ENCODE measurements at places on chromosomes 2 and 18.

GRCh38 chr2:19943189-19943588 is 41.4 kb upstream of the TTC32 start:
- no peak for DNase-seq

DNA sequence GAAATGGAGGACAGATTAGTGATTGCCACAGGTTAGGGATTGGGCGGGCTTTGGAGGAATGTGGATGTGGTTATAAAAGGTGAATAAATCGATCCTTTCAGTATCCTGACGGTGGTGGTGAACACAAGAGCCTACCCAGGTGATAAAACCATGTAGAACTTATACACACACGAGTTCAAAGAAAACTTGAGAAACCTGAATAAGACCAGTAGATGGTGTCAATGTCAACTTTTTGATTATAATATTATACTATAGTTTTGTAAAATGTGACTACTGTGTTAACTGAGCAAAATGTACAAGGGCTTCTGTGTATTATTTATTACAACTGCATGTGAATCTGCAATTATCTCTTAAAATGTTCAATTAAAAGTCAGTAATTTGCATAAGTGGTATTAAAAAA is 136.3 kb downstream of the ERBB4 start:
- DNase-seq: no peak

DNA sequence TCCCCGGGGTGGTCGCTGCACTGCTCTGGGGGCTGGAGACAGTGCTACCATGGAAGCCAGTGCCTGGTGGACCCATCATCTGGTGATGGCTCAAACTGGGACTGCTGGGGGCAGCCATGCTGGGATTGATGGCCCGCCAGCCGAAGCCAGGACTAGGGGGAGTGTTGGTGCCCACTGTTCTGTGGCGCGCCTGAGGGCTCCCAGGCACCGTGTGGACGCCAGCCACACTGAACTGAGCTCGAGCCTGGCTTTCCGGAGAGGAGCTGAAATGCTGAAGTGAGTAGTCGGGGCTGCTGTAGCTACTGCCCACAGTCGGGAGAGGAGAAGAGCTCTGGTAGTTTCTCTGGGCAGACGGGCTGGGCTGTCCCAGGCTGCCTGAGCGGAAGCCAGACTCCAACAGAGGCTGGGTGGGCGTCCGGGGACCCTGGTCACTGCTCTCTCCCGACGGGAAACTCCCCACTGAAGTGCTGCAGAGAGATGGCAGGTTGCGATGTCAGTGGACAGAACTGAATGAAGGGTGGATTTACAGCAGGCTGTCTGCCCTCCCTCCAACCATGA is 184.4 kb downstream of the TNS1 start:
- no peak for DNase-seq

DNA sequence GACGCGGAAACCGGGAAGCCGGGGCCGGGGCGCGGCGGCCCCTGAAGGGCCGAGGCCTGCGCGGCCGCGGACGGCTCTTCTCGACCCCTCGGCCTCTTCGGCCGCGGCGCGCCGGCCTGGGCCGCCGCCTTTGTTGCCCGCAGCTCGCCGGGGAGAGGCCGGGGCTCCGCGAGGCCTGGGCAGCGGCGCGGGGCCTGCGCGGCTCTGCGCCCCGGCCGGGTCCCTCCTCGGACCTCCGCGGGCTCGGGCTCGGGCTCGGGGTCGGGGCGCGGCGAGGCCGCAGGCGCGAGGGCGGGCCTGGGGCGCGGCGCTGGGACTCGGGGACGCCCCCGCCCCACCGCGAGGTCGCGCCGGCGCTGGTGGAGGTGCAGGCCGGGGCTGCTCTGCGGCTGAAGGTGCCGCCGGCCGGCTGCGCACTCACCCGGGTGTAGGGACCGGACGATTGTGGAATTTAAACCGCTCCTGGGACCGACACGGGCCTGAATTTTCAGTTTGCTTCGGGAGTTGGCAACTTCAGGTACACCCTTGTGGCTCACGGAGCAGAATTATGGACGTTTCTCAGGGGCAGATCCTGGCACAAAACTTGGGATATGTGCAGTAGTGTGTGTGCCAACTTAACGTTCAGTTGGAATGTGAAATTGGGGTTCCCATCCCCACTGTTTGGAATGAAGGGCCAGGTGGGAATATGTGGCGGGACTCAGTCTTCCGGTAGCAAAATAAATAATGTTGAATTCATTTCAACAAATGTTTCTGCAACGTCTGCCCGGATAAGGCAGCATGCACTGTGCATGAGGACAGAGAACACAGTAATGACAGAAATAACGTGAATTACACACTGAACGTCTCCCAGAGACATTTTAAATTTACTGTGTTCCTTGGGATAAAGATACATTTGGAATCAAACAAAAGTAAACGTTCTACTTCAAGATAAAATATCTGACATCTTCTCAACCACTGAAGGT is 787 bp downstream of the SOCS6 start:
- DNase-seq: peak; percentile 77

GRCh38 chr18:11316546-11316945 is 167.2 kb upstream of the PIEZO2 start:
- DNase-seq: no peak

GRCh38 chr2:237863689-237864443 is 4.4 kb downstream of the RAMP1 start:
- no peak for DNase-seq

DNA sequence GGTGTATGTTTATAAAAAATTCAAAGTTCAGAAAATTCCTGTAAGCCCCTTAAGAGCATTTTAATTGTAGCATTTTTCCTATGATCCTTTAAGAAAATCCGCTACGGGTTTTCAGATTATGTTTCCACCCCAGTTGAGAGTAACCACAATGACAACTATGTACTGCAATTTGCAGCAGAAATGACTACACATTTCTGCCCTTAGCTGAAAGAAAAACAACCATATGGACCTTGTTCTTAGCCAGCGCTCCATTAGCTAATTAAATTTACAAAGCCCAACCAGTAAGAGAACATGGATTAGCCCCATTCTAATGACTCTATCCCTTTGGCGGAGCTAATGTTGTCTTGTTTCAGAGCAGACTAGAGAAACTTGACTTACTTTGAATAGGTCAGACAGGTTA is 247.6 kb downstream of the SLC8A1 start:
- DNase-seq: no peak

- no peak for DNase-seq
Observed at GRCh38 chr2:169110916-169111315, 41.6 kb downstream of the DHRS9 start.

GRCh38 chr2:218980735-218981389 is 4.1 kb downstream of the FEV start:
- DNase-seq: no peak

DNA sequence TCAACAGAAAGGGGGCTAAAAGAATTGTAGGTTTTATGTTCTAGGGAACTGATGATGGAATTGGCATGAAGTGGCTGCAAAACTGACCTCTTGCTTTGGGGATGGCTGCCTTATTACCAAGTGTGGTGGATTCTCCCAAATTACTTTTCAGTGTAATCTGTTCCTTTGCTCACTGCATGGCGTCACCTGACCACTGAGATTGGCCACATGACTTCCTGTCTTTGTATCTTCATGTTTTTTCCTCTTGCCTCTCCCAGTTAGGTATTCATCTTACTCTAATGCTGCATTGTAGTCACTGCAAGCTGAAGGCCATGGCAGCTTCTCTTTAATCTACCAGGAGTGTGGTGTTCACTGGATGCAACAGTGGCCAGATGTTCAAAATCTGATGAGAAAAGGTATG is 257.7 kb upstream of the TNP1 start:
- DNase-seq: no peak

DNA sequence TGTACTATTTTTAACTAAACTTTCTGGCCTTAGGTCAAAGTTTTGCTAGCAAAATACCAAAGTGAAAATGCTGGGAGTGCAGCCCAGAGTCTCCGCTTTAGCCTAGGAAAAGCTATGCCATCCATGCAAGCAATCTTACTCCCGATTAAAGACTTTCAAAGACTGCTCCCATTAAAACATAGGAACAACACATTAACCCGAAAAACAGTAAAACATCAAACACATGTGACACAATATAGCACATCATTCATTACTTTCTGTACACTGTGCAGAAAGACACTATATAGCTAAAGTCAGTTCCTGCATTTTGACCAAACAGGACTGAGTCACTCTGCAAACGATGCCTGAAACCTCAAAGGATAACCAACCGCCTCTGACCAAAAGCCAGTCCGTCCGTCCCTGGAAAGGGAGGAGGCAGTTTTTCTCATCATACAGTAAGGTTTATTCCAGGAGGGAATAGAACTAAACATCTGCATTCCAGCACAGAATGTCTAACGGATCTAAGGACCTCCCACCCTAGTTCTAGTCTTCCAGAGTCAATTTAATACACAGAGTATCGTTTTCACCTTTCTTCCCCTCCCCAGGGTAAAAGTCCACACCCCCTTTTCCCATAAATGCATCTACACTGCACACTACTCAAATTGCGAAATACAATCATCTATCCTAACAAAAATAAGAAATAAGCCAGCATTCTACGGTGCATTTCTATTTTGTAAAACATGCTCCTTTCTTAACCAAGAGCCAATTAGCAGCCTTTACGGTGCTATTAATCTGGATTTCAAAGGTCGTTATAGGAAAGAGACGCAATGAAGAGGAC is 1.7 kb downstream of the ROCK2 start:
- peak; percentile 49 for DNase-seq
